NAMALWA (cell line): ENCODE measurements at places on chromosomes 16 and 17.

GRCh38 chr17:77462553-77463497, 322.1 kb downstream of the SEC14L1 start:
- DNase-seq: no peak

DNA sequence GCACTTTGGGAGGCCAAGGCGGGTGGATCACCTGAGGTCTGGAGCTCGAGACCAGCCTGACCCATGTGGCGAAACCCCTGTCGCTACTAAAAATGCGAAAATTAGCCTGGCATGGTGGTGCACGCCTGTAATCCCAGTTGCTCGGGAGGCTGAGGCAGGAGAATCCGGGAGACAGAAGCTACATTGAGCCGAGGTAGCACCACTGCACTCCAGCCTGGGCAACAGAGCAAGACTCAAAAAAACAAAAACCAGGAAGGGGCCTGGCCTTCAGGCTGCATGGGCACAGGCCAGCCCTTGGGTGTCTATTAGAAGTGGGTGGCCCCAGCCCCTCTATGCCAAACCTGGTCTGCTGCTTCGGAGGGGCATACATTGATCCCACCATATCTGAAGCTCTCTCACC, 56.0 kb downstream of the PSMD12 start:
- DNase-seq: no peak

GRCh38 chr17:527247-527646, 174.6 kb upstream of the RPH3AL start:
- DNase-seq: no peak

GRCh38 chr17:59842901-59843652, 49.7 kb downstream of the TUBD1 start:
- no peak for DNase-seq

GRCh38 chr17:28125526-28126378, 83.3 kb downstream of the NLK start:
- DNase-seq: no peak
